ENCODE measurements at places on chromosomes 4 and X.

DNA sequence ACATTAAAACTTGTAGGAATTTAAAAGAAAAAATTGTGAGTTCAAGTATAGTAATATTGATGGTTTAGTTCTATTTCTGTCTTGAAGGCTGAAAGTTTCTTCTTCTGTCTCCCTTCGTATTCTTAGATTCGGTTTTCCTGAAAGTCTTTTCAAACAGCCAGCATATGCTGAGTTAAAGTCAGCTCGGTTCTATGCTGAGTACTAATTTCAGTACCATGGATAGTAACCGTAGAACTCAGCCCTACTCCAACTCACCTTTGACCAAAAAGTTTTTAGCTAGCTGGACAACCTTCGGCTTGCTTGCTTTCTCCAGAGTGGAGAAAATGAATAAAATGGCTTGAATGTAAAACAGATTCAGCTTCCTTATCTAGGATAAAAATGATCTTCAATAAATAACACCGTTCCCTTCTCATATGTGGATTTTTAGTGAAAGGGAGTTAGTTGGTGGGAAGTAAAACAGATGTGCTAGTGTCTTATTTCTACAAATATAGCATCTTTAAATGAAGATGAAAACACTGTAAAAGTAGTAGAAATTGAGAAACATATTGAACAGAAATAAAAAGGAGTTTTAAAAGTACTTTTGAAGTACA lies 5.2 kb downstream of the POU4F2 start:
- no peak for DNase-seq

- no peak for DNase-seq
Observed at GRCh38 chr4:8542776-8543525, 37.2 kb upstream of the GPR78 start.

DNA sequence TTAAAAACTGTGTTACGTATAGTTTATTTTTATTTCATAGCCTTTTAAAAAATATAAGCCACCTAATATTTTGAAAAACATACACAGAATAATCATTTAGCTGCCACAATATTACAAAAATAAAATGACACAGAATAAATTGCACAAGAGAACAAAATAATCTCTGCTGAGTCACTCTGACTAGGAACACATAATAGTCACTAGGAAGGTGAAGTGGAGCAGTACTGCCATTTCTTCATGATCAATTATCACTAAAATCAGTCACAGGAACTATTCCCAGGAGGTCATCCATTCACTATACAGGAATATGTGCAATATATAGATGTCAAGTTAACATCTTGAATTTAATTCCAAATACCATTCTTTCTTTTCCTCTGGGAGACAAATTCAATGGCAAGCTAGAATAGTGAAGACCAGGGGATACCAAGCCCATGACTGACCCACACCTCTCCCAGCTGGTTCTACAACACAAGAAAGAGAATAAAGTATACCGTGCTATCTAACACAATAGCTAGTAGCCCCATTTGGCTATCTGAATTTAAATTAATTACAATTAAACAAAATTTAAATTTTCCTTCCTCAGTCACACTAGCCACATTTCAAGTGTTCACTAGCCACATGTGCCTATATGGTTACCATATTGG lies 5.9 kb downstream of the SMIM43 start:
- no peak for DNase-seq

- no peak for DNase-seq
Observed at GRCh38 chrX:153708415-153708814, 15.8 kb downstream of the BCAP31 start.

GRCh38 chrX:131734621-131735020 lies 190.7 kb downstream of the OR13H1 start:
- no peak for DNase-seq

Measured in stimulated activated CD8-positive, alpha-beta memory T cell treated with anti-CD3 and anti-CD28 coated beads, Interleukin-4, amount 100 ng/mL, for 4 hours (primary cell).